A549 treated with Hydrocortisone at 1 μM for 4 hours (cell line): ENCODE measurements at places on chromosomes 2 and 18. TPM values are rescaled to one million over a fixed set of nuclear protein-coding genes. Genes with fewer than 3 reads are reported as not detected.

The UGT1A3 gene
- total RNA-seq = 0.06 to 0.20 TPM (median 0.14 TPM) in 4 of 5 replicates, not detected in the other

The VWC2L gene
- total RNA-seq = not detected in 5 replicates

The GATA6 gene
- total RNA-seq = 1.4 to 1.7 TPM (median 1.4 TPM) in 5 replicates

The SERPINB13 gene
- not detected in 5 replicates for total RNA-seq

The CHN1 gene
- total RNA-seq = 16.4 to 19.9 TPM (median 17.3 TPM) in 5 replicates

The RNF152 gene
- total RNA-seq = 0.06 to 0.25 TPM (median 0.13 TPM) in 5 replicates

The FBXO41 gene
- 3.9 to 5.5 TPM (median 5.3 TPM) in 5 replicates for total RNA-seq

The DPP4 gene
- total RNA-seq = 0.61 to 1.2 TPM (median 0.76 TPM) in 5 replicates

The AOX1 gene
- total RNA-seq = 4.1 to 8.6 TPM (median 4.8 TPM) in 5 replicates

The COL3A1 gene
- total RNA-seq = 0.09 to 0.21 TPM (median 0.20 TPM) in 5 replicates

The ASPRV1 gene
- total RNA-seq = 0.22 to 0.44 TPM (median 0.25 TPM) in 5 replicates

The REEP1 gene
- 0.88 to 1.2 TPM (median 1.1 TPM) in 5 replicates for total RNA-seq

The SAG gene
- not detected in 5 replicates for total RNA-seq

The TUBB8B gene
- total RNA-seq = not detected in 5 replicates

The BMP10 gene
- total RNA-seq = not detected in 5 replicates

The FOXD4L1 gene
- 0.21 to 0.55 TPM (median 0.29 TPM) in 5 replicates for total RNA-seq

The MTIF2 gene
- total RNA-seq = 39.4 to 55.2 TPM (median 40.9 TPM) in 5 replicates

The DTNA gene
- total RNA-seq = 0.15 to 0.45 TPM (median 0.29 TPM) in 5 replicates

The REG1B gene
- total RNA-seq = not detected in 5 replicates

The HSBP1L1 gene
- total RNA-seq = 9.4 to 14.5 TPM (median 13.6 TPM) in 5 replicates

The GAL3ST2 gene
- 0.18 to 0.25 TPM (median 0.23 TPM) in 5 replicates for total RNA-seq

The SPC25 gene
- total RNA-seq = 17.2 to 22.0 TPM (median 18.9 TPM) in 5 replicates

The NXPH2 gene
- total RNA-seq = not detected in 5 replicates

The TPO gene
- 0.07 to 0.17 TPM (median 0.10 TPM) in 5 replicates for total RNA-seq

The MRO gene
- 0.15 to 0.31 TPM (median 0.18 TPM) in 5 replicates for total RNA-seq

The LRRC30 gene
- not detected in 5 replicates for total RNA-seq

The ASB18 gene
- not detected in 5 replicates for total RNA-seq

The GULP1 gene
- 25.9 to 43.4 TPM (median 28.6 TPM) in 5 replicates for total RNA-seq

The CYP27A1 gene
- 0.05 to 0.21 TPM (median 0.15 TPM) in 5 replicates for total RNA-seq

The LIMS3 gene
- total RNA-seq = not detected in 5 replicates

The ANKRD36 gene
- 3.7 to 6.8 TPM (median 5.7 TPM) in 5 replicates for total RNA-seq

The TWSG1 gene
- total RNA-seq = 12.6 to 18.3 TPM (median 17.3 TPM) in 5 replicates

The SS18 gene
- 45.8 to 60.5 TPM (median 49.0 TPM) in 5 replicates for total RNA-seq

The IDH1 gene
- 73.0 to 94.9 TPM (median 81.4 TPM) in 5 replicates for total RNA-seq

The REG3G gene
- not detected in 5 replicates for total RNA-seq

The ACVR1C gene
- 0.02 to 0.05 TPM in 2 of 5 replicates, not detected in the others for total RNA-seq
